Body of pancreas (tissue), 4 donors: ENCODE measurements at places on chromosomes 16 and 17. TPM values are rescaled to one million over a fixed set of nuclear protein-coding genes. Genes with fewer than 3 reads are reported as not detected.
A peak's percentile ranks its signal among the peaks of the same experiment; 100 is the strongest.

GRCh38 chr17:45048795-45049563 lies 2.5 kb downstream of the DCAKD start:
- DNase-seq, result no peak

- no peak for DNase-seq
Observed at GRCh38 chr16:23826528-23827045, 9.2 kb upstream of the PRKCB start.

DNA sequence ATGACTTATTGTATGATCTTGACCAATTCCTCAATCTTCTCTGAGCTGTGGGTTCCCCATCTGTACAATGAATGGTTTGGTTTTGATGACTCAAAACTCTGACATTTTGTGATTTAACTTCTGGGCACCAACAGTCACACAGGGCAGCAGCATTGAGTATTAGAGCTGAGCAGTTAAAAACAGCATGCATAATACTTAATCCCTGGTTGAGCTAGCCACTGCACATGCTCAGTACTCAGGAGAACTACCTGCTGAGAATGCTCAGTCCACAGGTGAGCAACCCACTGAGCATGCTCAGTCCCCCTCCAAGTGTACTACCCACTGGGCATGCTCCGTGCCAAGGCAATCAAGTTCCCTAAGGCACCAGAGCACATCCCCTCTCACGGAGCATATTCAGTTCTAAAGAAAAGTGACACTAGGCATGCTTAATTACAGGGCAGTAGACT lies 68.7 kb downstream of the AIPL1 start:
- peak; percentile 27 for DNase-seq

DNA sequence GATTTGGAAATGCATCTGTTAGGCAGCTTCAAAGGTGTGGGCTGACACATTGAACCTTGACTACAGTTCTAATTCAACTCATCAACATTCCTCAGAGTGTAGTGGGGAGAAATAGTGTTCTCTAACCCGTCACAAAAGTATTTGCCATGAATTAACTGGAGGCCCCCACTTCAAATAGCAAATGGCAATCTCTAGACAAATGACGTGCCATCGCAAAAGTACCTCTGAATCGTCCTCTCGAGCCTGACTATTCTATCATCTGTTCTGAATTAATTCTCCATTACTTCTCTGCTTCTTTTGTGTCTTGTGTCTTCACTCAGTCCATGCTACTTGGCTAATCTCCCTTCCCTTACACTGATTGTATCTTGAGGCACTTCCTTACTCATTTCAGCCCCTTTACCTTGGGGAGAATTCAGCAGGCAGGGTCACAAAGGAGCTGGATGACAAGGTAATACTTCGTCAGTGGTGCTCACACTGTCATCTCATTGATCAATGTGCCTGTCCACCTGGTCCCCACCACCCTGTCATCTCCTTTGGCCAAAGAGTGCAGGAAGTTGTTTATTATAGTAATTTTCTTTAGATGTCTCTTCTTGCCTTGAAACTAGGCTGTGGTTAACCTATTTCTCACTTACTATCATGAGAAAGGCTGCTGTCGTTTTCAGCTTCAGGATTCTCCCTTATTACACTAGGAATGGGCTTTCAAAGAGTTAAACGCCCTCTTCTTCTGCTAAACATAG lies 108.4 kb downstream of the SYCE1L start:
- no peak for DNase-seq

NGFR gene
- 27.7 TPM for total RNA-seq

SIRT7 gene
- 23.9 TPM for total RNA-seq

NOL3 gene
- 78.8 TPM for total RNA-seq

GRCh38 chr17:15122857-15123256 lies 142.3 kb downstream of the PMP22 start:
- no peak for DNase-seq

DNA sequence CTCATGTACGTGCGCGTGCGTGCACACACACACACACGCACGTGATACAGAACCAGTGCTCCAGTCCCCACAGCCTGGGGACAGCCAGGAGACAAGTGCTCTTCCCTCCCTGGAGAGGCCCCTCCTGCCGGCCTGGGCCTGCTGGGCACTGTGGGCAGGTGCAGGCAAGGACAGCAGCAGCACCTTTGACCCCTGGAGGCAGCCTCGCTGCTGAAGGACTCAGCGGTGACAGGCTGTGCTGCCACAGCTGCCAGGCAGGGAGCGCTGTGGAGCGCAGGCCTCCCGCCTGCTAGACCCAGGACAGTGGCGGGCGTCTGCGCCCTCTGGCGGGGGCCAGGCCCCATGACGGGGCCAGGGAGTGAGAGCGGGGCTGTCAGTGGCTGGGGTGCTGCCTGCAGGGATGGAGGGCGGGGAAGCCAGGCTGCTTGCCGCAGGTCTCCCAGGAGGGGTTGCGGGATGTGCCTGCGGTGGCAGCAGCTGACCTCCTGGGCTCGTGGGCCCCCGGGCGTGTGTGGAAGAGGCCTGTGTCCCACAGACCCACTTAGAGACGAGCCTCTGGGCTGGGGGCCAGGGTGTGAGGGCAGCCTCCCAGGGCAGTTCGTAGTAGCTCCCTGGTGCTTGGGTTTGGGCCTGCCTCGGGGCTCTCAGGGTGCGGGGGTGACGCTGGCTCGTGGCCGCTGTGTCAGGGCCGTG lies 63.5 kb upstream of the PVALEF start:
- DNase-seq, result peak; percentile 88

DNA sequence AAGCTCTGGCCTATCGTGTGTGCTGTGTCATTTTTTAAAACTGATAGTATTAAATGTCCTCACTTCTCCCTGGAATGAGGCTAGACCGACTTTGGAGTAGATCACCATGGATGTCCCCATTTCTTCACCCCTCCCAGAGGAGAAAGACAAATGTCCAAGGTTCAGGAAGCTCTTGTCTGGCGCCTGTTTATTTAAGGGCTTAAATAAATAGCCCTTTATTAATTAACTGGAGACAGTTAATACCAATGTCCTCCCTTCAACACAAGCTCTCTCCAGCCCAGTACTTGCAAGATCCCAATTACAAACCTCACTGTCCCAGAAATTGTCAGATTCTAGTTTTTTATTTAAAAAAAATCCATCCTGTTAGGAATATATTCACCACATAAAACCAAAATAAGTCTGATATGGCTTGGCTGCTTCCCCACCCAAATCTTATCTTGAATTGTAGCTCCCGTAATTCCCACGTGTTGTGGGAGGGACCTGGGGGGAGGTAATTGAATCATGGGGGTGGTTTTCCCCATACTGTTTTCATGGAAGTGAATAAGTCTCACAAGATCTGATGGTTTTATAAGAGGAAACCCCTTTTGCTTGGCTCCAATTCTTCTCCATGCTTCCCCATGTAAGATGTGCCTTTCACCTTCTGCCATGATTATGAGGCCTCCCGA lies 344.4 kb downstream of the SHISA9 start:
- no peak for DNase-seq

KIF22 gene
- total RNA-seq, result 8.9 TPM

AATK gene
- 29.1 TPM for total RNA-seq

GRCh38 chr17:48270899-48271298 lies 159.1 kb downstream of the SKAP1 start:
- DNase-seq, result no peak
